Activated CD4-positive, alpha-beta T cell treated with anti-CD3 and anti-CD28 coated beads, Interleukin-2, Interleukin-6, amounts not matched to agents 100 ng/mL and 50 ng/mL, durations not matched to agents 16 hours and 8 hours (primary cell): ENCODE measurements at places on chromosomes 5 and 9.

GRCh38 chr5:855771-856530, 5.2 kb upstream of the ZDHHC11 start:
- DNase-seq: no peak

GRCh38 chr5:54197018-54197417, 113.4 kb downstream of the ARL15 start:
- no peak for DNase-seq

DNA sequence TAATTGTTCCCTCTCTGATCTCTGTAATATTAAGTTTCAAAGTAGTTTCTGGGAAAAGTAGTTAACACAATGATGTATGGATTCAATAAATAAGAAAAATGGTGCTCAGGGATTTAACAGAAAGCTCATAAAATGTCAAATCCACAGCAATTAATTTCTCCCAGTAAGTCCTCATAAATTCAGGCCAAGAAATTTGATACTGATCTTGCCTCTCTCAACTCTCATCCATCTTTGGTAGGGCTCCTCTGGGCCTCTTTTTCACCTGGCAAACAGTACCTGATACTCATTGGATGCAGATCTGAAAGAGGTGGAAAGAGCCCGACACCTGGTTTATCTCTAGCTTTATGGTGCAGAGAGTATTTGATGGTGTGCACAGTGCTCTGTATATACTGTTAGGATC, 106.1 kb downstream of the STK32A start:
- DNase-seq: no peak

GRCh38 chr5:17154211-17154996, 63.0 kb upstream of the BASP1 start:
- no peak for DNase-seq

GRCh38 chr5:122805481-122805880, 30.6 kb downstream of the SNX2 start:
- DNase-seq: no peak

- no peak for DNase-seq
Measured at GRCh38 chr5:72255237-72255636, 64.8 kb downstream of the MRPS27 start.

DNA sequence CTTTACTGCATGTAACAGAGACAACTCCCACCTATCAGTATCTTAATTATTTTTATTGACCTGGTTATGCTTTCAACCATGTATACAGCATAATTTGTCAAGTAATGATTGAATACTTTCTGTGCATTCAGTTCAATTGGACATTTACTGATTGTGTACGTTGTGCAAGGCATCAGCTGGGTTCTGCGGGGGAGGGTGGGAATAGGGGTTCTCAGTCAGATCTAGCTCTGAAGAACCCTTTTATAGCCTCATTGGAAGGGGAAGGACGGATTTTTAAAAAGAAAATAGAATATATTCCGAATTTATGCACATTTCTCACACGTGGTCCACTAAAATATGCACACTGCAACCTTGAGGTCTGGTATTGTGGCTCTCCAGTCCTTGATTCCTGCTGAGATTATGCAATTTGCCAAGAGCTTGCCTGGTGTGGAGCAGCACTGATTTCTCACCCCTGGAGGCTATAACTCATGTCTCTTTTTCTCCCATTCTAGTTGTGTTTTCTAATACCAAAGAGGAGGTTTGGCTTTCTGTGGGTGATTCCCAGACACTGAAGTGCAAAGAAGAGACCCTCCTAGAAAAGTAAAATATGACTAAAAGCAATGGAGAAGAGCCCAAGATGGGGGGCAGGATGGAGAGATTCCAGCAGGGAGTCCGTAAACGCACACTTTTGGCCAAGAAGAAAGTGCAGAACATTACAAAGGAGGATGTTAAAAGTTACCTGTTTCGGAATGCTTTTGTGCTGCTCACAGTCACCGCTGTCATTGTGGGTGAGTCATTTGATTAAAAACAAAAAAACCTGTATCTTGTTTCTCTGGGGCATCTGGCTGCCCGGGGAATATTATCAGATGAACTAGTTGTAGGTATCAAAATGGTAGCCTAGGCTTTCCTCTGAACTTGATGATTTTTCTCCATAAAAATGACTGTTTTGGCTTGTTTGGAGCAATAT, 1.7 kb downstream of the SLC1A3 start:
- no peak for DNase-seq

DNA sequence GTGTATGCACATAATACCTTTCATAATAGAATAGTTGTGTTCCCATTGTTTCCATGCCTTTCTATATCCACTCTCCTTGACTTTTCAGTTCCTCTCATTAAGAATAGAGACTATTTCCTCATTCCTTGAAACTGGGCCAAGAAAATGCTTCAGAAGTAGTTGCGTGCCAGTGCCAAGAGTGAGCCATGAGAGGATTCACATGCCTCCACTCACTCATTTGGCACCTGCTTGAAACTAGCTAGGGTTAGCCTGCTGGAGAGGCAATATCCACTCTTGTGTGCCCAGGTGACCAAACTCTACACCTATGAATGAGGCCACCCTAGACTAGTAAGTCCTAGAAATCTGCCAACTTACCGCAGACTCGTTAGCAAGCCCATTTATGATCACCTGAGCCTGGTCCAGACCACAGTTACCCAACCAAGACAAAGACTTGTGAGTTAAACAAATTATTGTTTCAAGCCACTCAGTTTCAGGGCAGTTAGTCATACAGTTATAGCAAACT, 276.3 kb downstream of the EPB41L4A start:
- DNase-seq: no peak
